ENCODE measurements at places on chromosomes 12 and 14.

DNA sequence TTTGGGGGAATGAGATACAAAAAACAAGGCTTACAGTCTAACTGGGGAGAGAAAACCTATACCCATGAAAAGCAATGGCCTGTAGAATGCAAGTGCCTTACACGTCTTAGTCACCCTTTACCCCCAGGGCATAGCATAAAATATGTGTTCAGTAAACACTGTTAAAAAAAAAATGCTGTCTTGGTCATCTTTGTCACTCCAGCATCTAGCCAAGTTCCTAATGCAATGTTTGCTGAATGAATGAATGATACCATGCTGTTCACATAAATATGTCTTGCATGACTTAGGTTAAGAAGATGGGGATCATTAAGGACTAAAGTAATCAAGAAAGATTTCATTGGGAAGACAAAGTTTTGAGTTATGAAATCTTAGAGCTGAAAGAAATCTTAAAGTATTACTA, 38.5 kb downstream of the PPP2R5E start:
- no peak for DNase-seq
- H3K36me3 ChIP-seq = no peaks in the 10 kb centered on the region
- no peak overlapping the region for H3K4me3 ChIP-seq
- H3K27ac ChIP-seq = no peak overlapping the region

DNA sequence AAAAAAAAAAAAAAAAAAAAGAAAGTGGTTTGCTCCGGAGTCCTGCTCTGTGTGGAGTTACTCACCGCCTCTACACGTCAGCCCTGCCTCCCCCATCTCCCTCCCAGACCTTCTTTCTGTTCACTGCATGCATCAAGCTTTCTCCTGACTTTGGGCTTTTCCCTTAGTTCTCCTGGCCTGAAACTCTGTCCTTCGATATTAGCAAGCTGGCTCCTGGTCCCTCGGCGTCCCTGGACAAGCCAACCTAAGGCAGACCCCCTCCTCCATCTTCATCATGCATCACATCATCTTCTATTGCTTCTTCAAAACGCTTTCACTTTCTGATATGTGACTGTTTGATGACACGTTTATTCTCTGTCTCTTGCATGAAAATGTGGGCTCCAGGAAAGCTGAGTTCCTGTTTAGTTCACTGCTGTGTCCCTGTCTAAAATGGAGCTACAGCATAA, 40.6 kb downstream of the SLC15A4 start:
- H3K36me3 ChIP-seq = no peaks in the 10 kb centered on the region
- H3K4me1 ChIP-seq = peaks cover 40% of the 10 kb centered on the region
- H3K4me3 ChIP-seq = peak overlapping the region; percentile 50

- DNase-seq = peak; percentile 21
- H3K36me3 ChIP-seq = no peaks in the 10 kb centered on the region
- H3K4me1 ChIP-seq = peaks cover 40% of the 10 kb centered on the region
- H3K27ac ChIP-seq = no peak overlapping the region
These were observed 8.0 kb downstream of the ASCL1 start for GRCh38 chr12:102965281-102966155.

DNA sequence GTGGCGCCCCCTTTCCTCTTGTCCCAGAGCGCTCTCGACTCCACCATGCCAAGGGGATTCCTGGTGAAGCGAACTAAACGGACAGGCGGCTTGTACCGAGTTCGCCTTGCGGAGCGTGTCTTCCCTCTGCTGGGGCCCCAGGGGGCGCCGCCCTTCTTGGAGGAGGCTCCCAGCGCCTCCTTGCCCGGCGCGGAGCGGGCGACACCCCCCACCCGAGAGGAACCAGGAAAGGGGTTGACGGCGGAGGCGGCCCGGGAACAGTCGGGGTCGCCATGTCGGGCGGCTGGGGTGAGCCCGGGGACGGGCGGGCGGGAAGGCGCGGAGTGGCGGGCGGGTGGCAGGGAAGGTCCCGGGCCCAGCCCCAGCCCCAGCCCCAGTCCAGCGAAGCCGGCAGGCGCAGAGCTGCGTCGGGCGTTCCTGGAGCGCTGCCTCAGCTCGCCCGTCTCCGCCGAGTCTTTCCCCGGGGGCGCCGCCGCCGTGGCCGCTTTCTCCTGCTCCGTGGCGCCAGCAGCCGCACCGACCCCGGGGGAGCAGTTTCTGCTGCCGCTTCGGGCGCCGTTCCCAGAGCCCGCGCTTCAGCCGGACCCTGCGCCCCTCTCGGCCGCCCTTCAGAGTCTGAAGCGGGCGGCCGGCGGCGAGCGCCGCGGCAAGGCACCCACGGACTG, 376 bp downstream of the INSM2 start:
- H3K4me1 ChIP-seq = peaks cover 21% of the 10 kb centered on the region
- DNase-seq = no peak
